ENCODE measurements at places on chromosomes 1 and 21.

DNA sequence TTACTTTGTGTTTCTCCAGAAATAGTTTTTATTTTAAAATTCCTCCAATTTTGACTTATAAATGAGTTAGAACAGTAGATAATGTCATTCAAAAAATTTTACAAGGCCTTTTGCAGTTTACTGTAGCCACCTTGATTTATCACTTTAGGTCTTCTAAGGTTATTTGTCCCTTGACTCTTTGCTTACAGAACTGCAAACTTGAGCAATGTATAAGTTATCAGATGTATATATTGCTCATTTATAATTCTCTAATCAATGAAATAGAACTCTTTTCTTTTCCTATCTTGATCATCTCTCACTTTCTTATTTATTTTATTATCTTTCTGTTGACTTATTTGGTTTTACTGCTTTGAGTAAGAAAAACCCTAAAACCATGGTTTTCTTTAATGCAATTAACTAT, 5.8 kb upstream of the SPTA1 start:
- no peaks in the 10 kb centered on the region for H3K4me1 ChIP-seq
- no peak for DNase-seq
- H3K27me3 ChIP-seq, result peaks cover 7% of the 10 kb centered on the region
- H3K27ac ChIP-seq, result no peak overlapping the region

DNA sequence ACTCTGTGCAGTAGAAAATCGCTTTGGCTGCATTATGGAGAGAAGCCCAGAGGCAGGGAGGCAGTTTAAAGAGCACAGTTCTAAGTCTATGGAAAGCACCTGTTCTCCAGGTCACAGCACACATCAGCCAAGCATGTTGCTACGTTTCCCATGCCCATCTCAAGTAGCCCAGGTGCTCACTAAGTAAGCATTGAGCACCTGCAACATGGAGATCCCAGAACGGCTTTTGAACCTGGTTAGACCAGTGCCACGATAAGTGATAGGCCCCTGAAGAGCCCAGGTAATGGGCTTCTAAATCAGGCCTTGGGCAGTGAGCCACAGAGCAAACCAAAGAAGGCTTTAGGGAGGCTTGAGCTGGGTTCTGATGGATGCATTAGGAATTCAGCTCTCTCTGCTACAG, 186.2 kb downstream of the C1orf94 start:
- peaks cover 2% of the 10 kb centered on the region for H3K36me3 ChIP-seq
- no peak overlapping the region for H3K27ac ChIP-seq
- DNase-seq, result no peak
- no peaks in the 10 kb centered on the region for H3K4me1 ChIP-seq
- peaks cover 38% of the 10 kb centered on the region for H3K27me3 ChIP-seq
- H3K4me3 ChIP-seq, result no peak overlapping the region

- DNase-seq, result no peak
- H3K4me3 ChIP-seq, result no peak overlapping the region
- no peak overlapping the region for H3K27ac ChIP-seq
- peaks cover 4% of the 10 kb centered on the region for H3K4me1 ChIP-seq
These were observed 2.1 kb upstream of the PLA2G2F start for GRCh38 chr1:20137055-20137454.

- H3K36me3 ChIP-seq, result no peaks in the 10 kb centered on the region
- no peak for DNase-seq
- no peak overlapping the region for H3K27ac ChIP-seq
- H3K4me3 ChIP-seq, result no peak overlapping the region
- no peaks in the 10 kb centered on the region for H3K27me3 ChIP-seq
These were observed 396.6 kb downstream of the BRINP2 start for GRCh38 chr1:177567393-177567792.

DNA sequence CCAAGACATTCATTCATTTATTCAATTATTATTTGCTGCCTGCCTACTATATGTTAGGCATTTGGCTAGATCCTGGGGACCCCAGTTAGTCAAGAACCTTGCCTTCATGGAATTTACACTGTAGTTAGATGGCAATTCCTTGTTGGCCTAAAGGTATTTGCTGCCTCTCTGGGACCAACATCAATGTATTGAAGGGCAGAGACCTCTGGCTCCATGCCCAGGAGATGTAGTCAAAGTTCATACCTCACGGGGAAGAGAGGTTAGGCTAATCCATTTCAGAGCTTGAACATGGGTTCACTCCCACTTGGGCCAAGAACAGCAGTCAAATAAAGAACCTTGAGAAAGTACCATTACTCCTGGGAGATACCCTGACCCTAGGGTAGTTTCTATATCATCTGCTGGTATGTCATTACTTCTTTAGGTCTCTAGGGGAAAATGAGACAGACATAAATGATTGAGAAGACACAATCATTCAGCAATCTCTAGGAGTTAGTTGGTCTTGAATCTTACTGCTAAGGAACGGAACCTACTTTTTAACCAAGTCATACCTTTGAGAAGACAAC, 32.0 kb downstream of the SORT1 start:
- H3K27me3 ChIP-seq, result peaks cover 64% of the 10 kb centered on the region
- peaks cover 3% of the 10 kb centered on the region for H3K4me1 ChIP-seq
- no peak overlapping the region for H3K27ac ChIP-seq

GRCh38 chr1:42173961-42174735, 9.6 kb upstream of the GUCA2A start:
- peaks cover 5% of the 10 kb centered on the region for H3K4me1 ChIP-seq
- no peak overlapping the region for H3K4me3 ChIP-seq
- no peak for DNase-seq
- H3K36me3 ChIP-seq, result no peaks in the 10 kb centered on the region

- no peaks in the 10 kb centered on the region for H3K36me3 ChIP-seq
- no peak overlapping the region for H3K4me3 ChIP-seq
- H3K27ac ChIP-seq, result no peak overlapping the region
- no peaks in the 10 kb centered on the region for H3K4me1 ChIP-seq
These were observed 48.1 kb upstream of the UBE2U start for GRCh38 chr1:64155278-64155677.

- no peaks in the 10 kb centered on the region for H3K27me3 ChIP-seq
- DNase-seq, result peak; percentile 77
- H3K4me1 ChIP-seq, result peaks cover 47% of the 10 kb centered on the region
- H3K36me3 ChIP-seq, result no peaks in the 10 kb centered on the region
- peak overlapping the region; percentile 80 for H3K4me3 ChIP-seq
These were observed 7.6 kb downstream of the EFHD2 start for GRCh38 chr1:15417059-15417934.

DNA sequence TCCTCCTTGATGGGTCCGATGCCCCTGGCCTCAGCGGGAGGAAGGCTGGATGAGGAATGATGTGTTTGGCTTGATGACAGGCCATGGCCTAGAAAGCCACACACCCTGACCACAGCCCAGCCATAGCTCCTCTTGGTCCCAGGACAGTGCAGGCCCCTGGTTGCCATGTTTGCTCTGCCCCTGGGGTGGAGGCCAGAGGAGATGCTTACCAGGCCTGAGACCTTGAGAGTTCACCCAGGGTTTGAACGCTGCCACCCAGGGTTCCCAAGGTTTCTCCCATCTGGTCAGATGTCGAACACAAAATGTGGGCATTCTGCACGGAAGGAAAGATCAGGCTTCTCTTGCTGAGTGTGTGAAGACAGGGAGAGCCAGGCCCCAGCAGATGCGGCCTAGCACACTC, 2.6 kb downstream of the C1orf226 start:
- peaks cover 3% of the 10 kb centered on the region for H3K4me1 ChIP-seq
- H3K36me3 ChIP-seq, result peaks cover 2% of the 10 kb centered on the region
- no peak overlapping the region for H3K4me3 ChIP-seq
- no peak for DNase-seq
- H3K27ac ChIP-seq, result no peak overlapping the region

- H3K27ac ChIP-seq, result peak overlapping the region; percentile 19
- peaks cover 13% of the 10 kb centered on the region for H3K36me3 ChIP-seq
- no peak for DNase-seq
- no peaks in the 10 kb centered on the region for H3K27me3 ChIP-seq
- peak overlapping the region; percentile 13 for H3K4me3 ChIP-seq
These were observed 14.4 kb downstream of the CD55 start for GRCh38 chr1:207335695-207336363.

GRCh38 chr1:26666855-26667254, 29.0 kb upstream of the ARID1A start:
- H3K4me3 ChIP-seq, result no peak overlapping the region
- H3K27ac ChIP-seq, result no peak overlapping the region
- DNase-seq, result no peak
- no peaks in the 10 kb centered on the region for H3K36me3 ChIP-seq

GRCh38 chr1:1624443-1625403, 7.2 kb upstream of the MMP23B start:
- H3K4me3 ChIP-seq, result no peak overlapping the region
- H3K4me1 ChIP-seq, result peaks cover 8% of the 10 kb centered on the region
- no peak overlapping the region for H3K27ac ChIP-seq
- DNase-seq, result no peak
- H3K27me3 ChIP-seq, result no peaks in the 10 kb centered on the region

- H3K27ac ChIP-seq, result peak overlapping the region; percentile 87
- H3K27me3 ChIP-seq, result no peaks in the 10 kb centered on the region
- no peak for DNase-seq
- peak overlapping the region; percentile 85 for H3K4me3 ChIP-seq
These were observed 96.7 kb downstream of the DYRK1A start for GRCh38 chr21:37463083-37463801.

GRCh38 chr1:165647970-165648369, 16.9 kb downstream of the MGST3 start:
- peaks cover 3% of the 10 kb centered on the region for H3K36me3 ChIP-seq
- H3K27ac ChIP-seq, result peak overlapping the region; percentile 49
- H3K27me3 ChIP-seq, result no peaks in the 10 kb centered on the region

GRCh38 chr1:207355060-207355459, 33.6 kb downstream of the CD55 start:
- no peak for DNase-seq
- H3K4me3 ChIP-seq, result no peak overlapping the region
- H3K27me3 ChIP-seq, result no peaks in the 10 kb centered on the region
- peaks cover 13% of the 10 kb centered on the region for H3K36me3 ChIP-seq

- H3K4me3 ChIP-seq, result no peak overlapping the region
- no peaks in the 10 kb centered on the region for H3K4me1 ChIP-seq
- H3K27me3 ChIP-seq, result peaks cover 4% of the 10 kb centered on the region
These were observed 93.5 kb downstream of the SIK1 start for GRCh38 chr21:43333298-43334062.

DNA sequence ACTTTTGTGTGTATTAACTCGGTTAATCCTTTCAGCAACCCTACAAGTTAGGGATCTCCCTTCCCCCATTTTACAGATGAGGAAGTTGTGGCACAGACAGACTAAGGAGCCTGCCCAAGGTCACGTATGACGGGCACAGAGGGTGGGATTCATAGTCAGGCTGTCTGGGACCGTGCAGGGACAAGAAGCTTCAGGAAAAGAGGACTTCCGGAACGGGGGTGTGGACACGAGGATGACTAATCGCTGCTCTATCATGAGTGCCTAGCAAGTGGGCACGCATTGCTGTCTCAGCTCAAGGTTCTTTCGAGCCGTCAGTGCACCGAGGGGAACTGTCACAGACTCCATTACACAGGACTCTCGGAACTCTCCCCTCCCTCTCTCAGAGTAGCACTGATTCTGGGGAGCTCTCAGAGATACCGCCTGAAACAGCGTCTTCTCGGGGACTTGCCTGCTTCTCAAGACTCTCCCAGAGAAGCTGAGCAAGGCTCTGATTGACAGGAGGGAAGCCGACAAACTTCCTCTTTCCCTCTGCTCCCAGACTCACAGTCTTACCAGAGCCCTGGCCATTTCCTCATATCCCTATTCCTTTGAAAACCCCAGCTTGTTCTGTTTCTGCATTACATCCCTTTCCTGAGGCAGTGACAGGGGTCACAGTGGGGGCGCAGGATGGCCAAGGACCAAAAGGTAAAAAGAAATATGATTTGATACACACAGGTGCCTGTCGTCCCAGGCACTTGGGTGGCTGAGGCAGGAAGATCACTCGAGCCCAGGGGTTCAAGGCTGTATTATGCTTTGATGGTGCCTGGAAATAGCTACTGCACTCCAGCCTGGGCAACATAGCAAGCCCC, 14.4 kb downstream of the FHAD1 start:
- peaks cover 51% of the 10 kb centered on the region for H3K27me3 ChIP-seq
- H3K36me3 ChIP-seq, result peaks cover under 1% of the 10 kb centered on the region
- H3K4me1 ChIP-seq, result peaks cover 19% of the 10 kb centered on the region

DNA sequence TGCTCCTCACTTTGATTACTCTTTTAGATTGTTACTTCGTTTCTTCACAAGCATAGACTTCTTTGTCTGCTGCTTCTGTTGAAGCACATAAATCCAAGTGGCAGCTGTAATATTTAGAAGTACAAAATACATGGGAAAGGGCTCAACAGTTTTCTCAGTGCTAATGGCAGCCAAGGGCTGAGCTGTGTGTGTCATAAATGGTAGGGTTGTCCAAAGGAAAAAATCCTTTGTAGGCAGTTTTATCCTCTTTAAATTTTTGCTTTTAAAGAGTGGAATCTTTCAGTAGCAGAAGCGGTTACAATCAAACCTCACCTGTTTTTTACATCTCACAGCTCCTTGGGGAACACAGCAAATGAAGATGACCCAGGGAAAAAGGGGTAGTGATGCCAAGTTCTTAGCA, 650.8 kb downstream of the PLPP3 start:
- no peak overlapping the region for H3K4me3 ChIP-seq
- no peak for DNase-seq
- peaks cover 7% of the 10 kb centered on the region for H3K27me3 ChIP-seq
- no peaks in the 10 kb centered on the region for H3K4me1 ChIP-seq
- H3K27ac ChIP-seq, result no peak overlapping the region
- no peaks in the 10 kb centered on the region for H3K36me3 ChIP-seq

DNA sequence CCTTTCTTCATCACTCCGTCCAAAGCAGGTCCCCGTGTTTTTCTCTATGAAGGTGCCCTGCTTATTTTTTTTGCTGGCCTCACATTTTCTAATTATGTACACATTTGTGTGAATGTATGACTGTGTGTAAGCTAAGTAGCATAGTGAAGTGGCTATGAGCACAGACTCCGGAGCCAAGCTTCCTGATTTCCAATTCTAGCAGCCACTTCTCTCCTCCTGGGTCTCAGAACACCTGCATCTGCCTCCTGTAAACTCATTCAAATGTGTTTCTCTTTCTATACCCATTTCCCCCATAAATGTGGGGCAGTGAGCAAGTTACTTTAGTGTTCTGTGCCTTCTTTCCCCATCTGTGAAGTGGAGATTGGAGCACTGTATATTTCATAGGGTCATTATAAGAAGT, 2.1 kb downstream of the SLAMF6 start:
- H3K4me1 ChIP-seq, result peaks cover 61% of the 10 kb centered on the region
- peak overlapping the region; percentile 94 for H3K4me3 ChIP-seq
- peaks cover 2% of the 10 kb centered on the region for H3K36me3 ChIP-seq
- no peak for DNase-seq
- H3K27me3 ChIP-seq, result no peaks in the 10 kb centered on the region

DNA sequence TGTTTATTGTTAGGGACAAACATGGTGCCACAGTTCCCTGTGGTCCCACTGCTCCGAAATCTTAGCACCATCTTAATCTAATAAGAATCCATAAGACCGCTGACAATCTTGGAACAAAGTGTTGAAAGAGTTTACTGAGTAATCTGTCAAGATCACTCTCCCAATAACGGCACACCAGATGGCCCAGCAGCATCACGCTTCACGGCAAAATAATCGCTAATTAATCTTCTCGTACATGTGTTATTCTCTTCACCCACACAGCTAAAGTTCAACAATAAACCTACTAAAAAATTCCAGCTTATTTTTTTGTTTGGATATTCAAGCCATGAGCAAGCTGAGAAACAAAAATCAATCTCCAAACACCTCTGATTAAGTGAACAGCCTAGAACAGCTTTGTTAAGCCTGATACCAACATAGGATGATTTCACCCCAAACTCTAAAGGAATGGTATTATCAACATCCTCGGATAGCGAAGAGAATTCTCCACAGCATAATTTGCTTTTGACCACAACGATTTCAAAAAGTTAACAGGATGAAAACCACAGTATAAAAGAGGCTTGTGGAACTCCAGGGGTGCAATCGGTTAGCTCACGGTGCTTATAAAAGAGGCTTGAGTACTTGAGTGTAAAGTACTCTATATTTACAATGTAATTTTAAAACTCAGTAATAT, 329.9 kb upstream of the GREM2 start:
- no peak overlapping the region for H3K4me3 ChIP-seq
- peaks cover 5% of the 10 kb centered on the region for H3K27me3 ChIP-seq
- peaks cover 2% of the 10 kb centered on the region for H3K4me1 ChIP-seq
- H3K27ac ChIP-seq, result no peak overlapping the region
- no peak for DNase-seq
